ENCODE measurements at places on chromosomes 6 and 20. TPM values are rescaled to one million over a fixed set of nuclear protein-coding genes. Genes with fewer than 3 reads are reported as not detected.

GRCh38 chr20:62486484-62486883 lies 10.7 kb upstream of the GATA5 start:
- DNase-seq: no peak

DNA sequence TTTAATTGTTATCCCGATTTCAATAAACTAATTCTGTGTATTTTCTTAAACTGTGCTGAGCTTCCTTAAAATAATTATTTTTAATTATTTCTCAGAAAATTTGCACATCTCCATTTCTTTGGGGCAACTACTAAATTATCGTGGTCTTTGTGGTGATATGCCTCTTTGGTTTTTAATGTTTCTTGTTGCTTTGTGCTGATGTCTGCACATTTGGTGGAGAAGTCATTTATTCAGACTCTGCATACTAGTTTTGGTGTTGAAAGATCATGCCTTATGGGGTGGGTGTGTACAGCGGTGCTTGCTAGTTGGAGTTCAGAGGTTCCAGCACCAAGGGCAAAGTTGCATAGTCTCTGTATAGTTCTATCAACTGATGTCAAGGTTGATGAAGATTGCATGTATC lies 253.2 kb downstream of the MEI4 start:
- DNase-seq: no peak

GRCh38 chr20:36447101-36447500 lies 94.2 kb upstream of the MYL9 start:
- DNase-seq: no peak

GRCh38 chr20:25623225-25623735 lies 534 bp downstream of the NANP start:
- peak; percentile 50 for DNase-seq

DNA sequence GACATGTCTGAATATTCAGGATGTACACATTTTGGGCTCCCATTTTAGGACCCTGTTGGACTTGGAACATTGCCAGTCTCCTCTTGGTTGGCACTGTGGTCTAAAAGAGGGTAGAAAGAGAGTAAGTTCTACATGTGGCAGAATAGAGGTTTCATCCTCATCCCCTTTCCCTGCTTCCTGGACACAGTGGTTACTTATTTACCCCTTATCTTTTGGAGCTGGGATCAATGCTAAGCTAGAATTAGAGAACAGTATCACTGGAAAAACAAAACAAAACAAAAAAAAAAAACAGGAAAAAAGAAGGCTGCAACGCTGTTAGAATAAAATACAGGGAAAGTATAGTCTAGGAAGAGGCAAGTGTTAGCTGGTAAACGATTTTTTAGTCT lies 790.6 kb downstream of the MAFB start:
- no peak for DNase-seq

- no peak for DNase-seq
Observed at GRCh38 chr6:129146902-129147301, 264.0 kb downstream of the LAMA2 start.

- DNase-seq: no peak
Observed at GRCh38 chr6:119237177-119237715, 112.3 kb downstream of the MAN1A1 start.

POU3F2 gene
- total RNA-seq: not detected

ACTR5 gene
- total RNA-seq: 5.9 TPM

GRCh38 chr6:137490006-137490905 lies 3.9 kb downstream of the OLIG3 start:
- no peak for DNase-seq

- no peak for DNase-seq
Observed at GRCh38 chr20:42530855-42531448, 658.8 kb downstream of the PTPRT start.

LRFN2 gene
- 0.36 TPM for total RNA-seq

DNA sequence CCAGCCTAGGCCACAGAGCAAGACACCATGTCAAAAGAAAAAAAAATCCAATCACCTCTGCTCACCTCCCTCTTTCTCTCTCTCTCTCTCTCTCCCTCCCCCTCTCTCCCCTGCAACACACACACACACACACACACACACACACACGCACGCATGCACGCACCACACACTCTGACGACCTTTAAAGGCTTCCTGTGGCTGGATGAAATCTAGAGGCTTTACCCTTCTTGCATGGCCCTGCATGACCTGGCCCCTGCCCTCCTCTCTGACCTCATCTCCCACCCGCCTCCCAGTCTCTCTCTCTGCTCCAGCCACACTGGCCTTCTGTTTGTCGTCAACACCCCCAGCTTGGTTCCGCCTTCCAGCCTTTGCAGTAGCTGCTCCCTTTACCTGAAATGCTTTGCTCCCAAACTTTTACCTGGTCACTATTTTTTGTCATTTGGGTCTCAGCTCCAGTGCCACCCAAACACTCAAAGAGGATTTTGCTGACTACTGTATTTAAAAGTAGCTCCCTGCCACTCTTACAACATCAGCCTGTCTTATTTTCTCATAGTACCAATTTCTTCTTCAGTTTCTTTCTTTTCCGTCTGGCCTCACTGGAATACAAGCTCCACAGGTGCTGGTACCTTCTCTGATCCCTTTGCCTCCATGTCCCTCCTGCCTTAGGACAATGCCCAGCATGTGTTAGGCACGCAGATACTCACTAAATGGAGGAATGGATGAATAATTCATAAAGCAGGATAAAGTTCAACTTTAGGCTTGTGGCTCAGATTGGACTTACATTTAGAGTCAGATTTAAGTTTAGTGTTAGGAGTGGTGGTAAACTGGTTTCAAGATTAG lies 4.3 kb upstream of the LTA start:
- no peak for DNase-seq

BPIFB1 gene
- not detected for total RNA-seq

- no peak for DNase-seq
Observed at GRCh38 chr6:89295981-89296380, 19.1 kb downstream of the GABRR2 start.

- DNase-seq: no peak
Observed at GRCh38 chr6:31771992-31772358, 5.2 kb downstream of the VWA7 start.

- DNase-seq: no peak
Observed at GRCh38 chr20:12040261-12040660, 122.6 kb downstream of the BTBD3 start.

TMC2 gene
- not detected for total RNA-seq

DNA sequence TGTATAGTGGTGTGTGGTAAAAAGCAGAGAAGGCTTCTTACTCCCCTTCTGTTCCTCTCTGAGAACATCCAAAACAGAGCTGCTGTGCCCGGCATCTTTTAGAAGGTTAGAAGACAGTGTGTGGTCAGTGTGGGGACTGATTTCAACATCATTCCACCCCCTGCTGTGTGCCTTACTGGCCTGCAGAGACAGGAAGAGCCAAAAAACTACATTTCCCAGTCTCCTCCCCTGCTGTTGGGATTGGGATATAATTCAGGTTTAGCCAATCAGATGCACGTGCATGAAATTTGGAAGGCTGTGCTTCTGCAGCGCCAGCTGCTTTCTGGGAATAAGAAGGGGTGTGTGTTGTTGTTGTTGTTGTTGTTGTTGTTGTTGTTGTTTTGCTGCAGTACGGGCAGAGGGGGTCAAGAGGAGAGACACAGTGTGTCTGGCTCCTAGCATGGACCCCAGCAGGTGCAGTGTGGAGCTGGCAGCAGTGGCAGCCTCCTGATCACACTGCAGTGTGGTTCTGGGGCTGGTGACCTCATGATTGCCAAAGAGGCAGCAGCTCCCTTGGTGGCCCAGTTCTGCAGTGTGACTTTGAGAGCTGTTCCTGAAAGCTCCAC lies 74.7 kb downstream of the MRPL14 start:
- DNase-seq: no peak

GRCh38 chr6:75505424-75505823 lies 11.8 kb upstream of the FILIP1 start:
- no peak for DNase-seq

L3MBTL3 gene
- 8.4 TPM for total RNA-seq

GRCh38 chr6:37241775-37242428 lies 15.7 kb upstream of the TBC1D22B start:
- DNase-seq: no peak

DNA sequence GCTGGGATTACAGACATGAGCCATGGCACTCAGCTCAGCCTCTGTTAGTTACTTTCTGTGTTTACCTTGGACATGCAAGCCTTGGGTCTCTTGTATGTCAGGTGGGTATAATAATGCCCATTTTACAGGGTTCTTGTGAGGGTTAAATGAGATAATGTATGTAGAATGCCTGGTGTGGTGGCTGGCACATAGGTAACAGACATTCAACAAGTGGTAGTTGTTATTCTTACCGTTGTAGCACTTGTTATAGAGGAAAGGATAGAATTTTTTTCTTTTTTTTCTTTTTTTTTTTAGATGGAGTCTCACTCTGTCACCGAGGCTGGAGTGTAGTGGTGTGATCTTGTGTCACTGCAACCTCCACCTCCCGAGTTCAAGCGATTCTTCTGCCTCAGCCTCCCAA lies 8.0 kb upstream of the KIF13A start:
- DNase-seq: no peak

GINM1 gene
- total RNA-seq: 39.4 TPM

DNA sequence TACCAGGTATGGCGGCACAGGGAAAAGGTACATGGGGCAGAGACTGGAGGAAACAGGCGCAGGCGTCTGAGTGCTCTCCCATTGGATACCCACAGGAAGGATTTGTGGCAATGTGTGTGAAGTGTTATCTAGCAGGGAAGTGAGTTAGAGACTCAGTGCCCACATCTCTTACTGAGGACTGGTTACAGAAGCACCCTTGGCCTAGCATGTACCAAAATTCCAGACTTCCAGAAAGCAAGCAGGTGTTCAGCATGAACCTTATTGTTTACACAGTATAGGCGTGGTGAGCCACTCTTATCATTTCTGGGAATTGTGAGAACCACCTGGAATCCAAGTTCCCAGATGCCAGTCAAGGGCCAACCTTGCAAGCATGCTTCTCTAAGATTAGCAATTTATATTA lies 14.2 kb downstream of the MANBAL start:
- peak; percentile 45 for DNase-seq

- no peak for DNase-seq
Observed at GRCh38 chr6:110756817-110757216, 58.5 kb downstream of the CDK19 start.

GRCh38 chr6:138386897-138387296 lies 9.2 kb downstream of the SMIM28 start:
- DNase-seq: no peak

DNA sequence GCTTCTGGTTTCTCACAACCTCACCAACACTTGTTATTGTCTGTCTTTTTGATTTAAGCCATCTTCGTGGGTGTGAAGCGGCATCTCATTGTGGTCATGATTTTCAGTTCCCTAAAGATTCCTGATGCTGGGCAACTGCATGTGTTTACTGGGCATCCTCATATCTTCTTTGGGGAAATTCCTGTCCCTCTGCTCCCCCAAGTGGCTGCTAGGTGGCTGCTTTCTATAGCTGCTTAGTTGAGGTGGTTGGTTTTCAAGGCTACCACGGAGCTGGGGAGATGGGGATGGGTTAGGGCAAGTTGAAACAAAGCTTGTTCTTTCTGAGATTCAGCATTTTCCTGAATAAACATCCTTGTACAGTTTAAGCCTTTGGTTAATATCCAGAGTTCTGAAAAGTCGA lies 403.9 kb upstream of the SULF2 start:
- DNase-seq: no peak

DNA sequence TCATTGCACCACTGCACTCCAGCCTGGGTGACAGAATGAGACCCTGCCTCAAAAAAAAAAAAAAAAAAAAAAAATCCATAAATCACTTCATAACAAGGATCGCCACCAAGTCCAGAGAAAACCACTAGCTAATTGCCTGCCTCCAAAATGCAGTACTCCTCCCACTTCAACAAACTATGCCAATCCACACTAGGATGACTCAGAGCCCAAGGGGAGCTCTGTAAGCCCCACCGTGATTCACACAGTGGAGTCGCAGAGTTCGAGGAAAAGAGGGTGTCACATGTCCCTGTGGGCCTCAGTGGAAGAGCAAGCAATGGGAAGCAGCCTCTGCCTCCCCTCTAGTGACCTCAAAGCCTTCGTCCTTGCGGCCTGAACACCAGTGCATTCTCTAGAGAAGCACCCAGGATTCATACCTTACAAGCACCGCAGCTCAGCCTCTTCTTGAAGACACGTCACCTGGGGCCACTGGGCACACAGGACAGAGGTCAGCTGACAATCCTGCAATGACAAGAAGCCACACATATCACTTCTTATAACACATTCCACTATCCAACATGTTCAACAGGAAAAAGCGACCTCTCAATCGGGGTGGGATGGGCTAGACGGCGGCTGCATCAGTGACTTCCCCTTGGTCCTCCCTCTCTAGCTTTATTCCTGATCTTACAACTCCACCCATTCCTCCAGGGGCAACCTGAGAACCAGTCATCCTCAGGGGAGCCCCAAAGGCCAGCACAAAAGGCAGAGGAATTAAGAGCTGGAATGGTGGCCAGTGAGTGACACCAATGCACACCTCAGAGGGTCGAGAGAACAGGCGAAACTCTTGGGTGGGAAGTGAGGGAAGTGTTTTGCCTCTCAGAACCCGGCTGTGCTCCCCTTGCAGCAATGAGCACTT lies 8.9 kb downstream of the SNHG17 start:
- no peak for DNase-seq

DEFB132 gene
- not detected for total RNA-seq

DAAM2 gene
- total RNA-seq: 7.1 TPM

DNA sequence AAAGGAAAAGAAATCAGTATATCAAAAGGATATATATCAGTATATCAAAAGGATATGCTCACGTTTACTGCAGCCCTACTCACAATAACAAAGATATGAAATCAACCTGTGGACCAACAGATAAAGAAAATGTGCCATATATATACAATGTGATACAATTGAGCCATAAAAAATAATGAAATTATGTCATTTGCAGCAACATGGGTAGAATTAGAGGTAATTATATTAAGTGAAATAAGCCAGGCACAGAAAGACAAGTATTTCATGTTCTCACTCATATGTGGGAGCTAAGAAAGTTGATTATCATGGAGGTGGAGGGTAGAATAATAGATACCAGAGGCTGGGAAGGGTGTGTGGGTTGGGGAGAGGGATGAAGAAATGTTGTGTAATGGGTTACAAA lies 102.9 kb upstream of the MARCKS start:
- DNase-seq: no peak

GRCh38 chr6:36289281-36289878 lies 19.5 kb downstream of the PNPLA1 start:
- DNase-seq: no peak

DNA sequence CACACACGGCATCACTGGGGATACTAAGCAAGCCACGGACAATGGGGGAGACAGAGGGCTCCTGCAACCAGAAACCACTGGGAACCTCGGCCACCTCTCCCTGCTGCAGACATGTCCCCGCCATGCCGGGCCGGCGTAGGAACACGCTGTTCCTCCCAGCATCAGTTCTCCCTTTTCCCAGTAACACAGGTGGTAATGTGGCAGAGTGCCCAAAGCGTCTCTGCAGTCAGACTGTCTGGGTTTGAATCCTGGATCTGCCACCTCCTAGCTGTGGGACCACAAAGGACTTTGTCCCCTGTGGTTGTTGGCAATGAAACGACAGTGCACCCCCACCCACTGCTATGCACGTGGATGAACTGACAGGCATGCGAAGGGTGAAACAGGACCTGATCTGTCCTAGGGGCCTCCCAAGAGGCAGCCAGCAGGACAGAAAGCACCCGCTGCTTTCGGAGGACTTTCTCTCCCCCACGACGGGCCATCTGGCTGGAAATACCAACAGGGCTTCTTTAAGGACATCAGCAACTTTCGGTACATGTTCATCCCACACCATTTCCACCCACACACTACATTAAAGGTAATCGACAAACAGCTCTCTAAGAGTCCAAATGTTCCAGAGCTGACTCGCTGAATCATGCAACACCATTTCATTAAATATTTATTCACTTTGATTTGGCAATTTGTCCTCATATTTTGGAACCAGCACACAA lies 74.1 kb downstream of the SULF2 start:
- DNase-seq: no peak

GRCh38 chr6:11888727-11889126 lies 110.1 kb upstream of the ADTRP start:
- DNase-seq: no peak

BMP5 gene
- total RNA-seq: 4.8 TPM

Measured in left colon (tissue), 2 donors.